Upper lobe of left lung (tissue), 6 donors: ENCODE measurements at places on chromosomes 11 and 22.

- no peaks in the 10 kb centered on the region for H3K27me3 ChIP-seq
- H3K4me1 ChIP-seq: no peaks in the 10 kb centered on the region
- DNase-seq: no peak
Measured at GRCh38 chr11:39461066-39461465, 1998.4 kb downstream of the LRRC4C start.

DNA sequence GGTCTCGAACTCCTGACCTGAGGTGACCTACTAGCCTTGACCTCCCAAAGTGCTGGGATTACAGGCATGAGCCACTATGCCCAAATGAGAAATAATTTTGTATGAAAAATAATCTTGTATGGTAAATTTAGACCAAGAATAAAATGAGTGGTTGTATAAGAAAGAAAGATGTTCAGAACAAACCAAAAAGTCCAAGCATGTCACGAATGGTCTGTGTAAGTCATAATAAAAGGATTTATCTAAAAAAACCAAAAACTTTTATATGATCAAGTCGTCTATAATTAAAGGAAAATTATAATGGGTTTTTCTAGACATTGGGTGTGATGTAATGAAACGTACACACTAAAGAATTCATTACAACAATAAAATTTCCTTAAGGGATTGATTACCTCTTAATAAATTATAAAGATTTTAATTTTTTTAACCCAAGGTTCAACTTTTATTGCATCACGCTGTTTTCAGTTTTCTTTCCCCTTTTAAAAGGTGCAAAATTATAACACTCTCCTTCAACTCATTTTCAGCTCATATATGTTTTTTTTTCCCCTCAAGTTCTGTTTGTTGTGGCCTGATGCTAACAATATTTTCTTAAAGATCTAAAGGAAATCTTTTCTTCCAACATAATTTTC is 8.9 kb upstream of the AQP11 start:
- H3K27me3 ChIP-seq: no peaks in the 10 kb centered on the region
- H3K4me1 ChIP-seq: no peaks in the 10 kb centered on the region
- no peak overlapping the region for H3K27ac ChIP-seq
- H3K36me3 ChIP-seq: no peaks in the 10 kb centered on the region
- H3K4me3 ChIP-seq: no peak overlapping the region

- no peaks in the 10 kb centered on the region for H3K4me1 ChIP-seq
- DNase-seq: no peak
- no peak overlapping the region for H3K4me3 ChIP-seq
- no peaks in the 10 kb centered on the region for H3K36me3 ChIP-seq
Measured at GRCh38 chr11:31913985-31914384, 102.9 kb upstream of the PAX6 start.

GRCh38 chr22:30865656-30866055 is 102.9 kb downstream of the MORC2 start:
- H3K27ac ChIP-seq: no peak overlapping the region
- no peaks in the 10 kb centered on the region for H3K4me1 ChIP-seq
- no peak for DNase-seq

DNA sequence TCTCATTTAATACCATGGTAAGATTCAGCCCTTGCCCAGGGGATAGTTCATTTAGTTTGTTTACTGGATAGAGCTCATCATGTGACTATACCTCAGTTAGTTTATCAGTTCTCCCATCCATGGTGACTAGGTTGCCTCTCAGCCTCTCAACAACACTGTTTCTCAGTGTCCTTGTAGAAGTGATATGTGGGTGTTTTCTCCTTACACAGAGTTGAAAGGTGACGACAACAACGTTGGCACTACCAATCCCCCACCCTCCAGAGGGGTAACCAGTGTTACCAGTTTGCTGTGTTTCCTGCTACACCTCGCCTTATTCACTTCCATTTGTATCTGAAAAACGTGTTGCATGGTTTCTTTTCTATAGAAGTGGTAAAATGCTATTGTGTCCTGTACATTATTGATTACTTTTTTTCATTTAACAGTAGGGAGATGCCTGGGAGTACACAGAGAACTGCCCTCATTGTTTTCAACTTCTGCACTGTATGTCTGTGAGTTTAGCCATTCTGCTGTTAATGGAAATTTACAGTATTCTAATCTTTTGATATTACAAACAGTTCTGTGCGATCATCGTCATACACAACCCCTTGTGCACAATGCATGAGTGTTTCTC is 11.6 kb downstream of the NEAT1 start:
- no peak for DNase-seq
- peaks cover 34% of the 10 kb centered on the region for H3K36me3 ChIP-seq
- no peaks in the 10 kb centered on the region for H3K27me3 ChIP-seq
- H3K4me1 ChIP-seq: peaks cover 94% of the 10 kb centered on the region
- H3K27ac ChIP-seq: peak overlapping the region; percentile 58
